Stimulated activated CD8-positive, alpha-beta memory T cell treated with anti-CD3 and anti-CD28 coated beads, Interleukin-2, amount 100 ng/mL, for 1 hour (primary cell): ENCODE measurements at places on chromosomes 2 and 18.
A peak's percentile ranks its signal among the peaks of the same experiment; 100 is the strongest.

DNA sequence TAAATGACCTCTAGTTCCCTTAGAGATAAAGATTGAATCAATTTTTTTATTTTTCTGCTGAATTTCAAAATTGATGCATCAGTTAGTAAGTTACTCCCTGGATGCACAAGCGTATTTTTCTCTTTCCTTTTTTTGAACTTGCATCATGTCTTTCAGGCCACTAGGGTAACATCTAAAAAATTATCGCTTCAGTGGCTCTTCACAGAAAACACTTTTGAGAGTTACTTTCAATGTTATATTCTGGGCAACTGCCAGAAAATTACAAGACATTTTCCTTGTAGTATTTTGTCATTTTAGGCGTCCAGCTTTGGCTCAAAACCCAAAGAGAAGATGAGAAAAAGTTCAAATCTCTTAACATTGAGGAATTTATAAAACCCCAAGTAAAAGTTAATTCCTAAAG is 59.8 kb downstream of the DSEL start:
- DNase-seq = no peak

DNA sequence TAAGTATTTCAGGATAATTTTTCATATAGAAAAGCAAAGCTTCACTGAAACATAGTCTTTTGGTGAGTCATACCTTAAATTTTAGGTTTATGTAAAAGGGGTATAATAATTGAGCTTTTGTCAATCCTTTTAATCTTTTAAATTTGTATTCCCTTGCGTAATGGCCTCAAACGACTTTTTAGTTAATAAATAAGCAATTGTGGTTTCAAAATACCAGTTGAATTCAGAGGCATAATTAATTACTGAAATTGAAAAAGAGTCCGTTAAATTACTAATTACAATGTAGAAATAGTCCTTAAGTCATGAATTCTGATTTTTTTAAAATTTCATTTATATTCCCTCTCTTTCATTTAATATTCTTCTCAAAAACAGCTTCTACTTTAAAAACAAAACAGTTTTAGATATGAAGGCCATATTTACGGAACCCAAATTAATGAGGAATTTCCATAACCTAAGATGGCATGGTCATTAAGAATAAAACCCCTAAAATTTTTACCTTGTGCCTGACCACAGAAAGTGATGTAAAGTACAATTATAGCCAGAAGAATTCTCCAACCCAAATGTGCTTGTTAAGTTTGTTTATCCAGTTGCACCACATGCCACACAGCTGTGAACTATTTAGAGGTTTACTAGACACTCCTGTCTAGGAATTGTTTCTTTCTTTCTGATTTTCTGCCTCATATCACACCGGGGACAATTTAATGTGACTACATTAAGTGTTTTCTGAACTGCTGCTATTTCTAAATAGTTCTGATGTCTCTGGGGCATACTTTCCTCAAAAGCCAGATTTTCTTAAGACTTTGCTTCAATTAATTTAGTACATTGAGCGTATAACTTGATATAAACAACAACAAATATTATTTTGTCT is 60.7 kb upstream of the ITGA4 start:
- DNase-seq = no peak

DNA sequence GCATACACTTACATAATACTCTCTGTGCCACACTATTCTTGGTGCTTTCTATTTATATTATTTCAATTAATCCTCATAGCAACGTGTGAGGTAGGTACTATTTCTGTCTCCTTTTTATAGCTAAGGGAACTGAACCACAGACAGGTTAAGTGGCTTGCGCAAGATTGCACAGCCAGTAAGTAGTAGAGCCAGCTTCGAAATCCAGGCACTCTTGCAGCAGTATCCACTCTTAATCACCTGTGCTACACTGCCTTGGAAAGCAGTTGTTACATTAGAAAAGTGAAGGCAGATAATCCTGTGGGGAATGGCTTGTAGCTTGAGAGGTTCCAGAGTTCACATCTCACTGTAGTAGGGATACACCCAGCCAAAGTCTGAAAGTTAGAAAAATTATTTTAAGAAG is 198.3 kb downstream of the LDLRAD4 start:
- no peak for DNase-seq

GRCh38 chr2:160033732-160034392 is 28.6 kb downstream of the PLA2R1 start:
- no peak for DNase-seq

- peak; percentile 68 for DNase-seq
Observed at GRCh38 chr2:173964565-173965371, 405 bp downstream of the SP3 start.

DNA sequence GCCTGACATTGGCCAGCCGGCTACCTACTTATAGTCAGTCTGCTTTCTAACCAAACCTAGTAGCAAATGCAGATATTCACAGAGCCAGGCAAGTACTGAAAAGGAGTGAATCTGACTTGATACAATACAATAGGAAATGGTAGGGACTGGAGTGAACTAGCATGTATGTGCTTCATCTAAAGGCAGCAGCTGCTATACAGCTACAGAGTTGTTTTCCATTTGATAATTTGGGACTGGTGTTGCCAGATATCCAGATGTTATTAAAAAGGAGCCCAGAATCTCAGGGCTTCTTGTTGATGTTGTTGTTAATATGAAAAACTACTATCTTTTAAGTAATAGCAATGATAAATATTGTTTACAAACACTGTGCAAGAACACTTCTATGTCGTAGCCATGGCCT is 159.4 kb downstream of the BABAM2 start:
- no peak for DNase-seq

DNA sequence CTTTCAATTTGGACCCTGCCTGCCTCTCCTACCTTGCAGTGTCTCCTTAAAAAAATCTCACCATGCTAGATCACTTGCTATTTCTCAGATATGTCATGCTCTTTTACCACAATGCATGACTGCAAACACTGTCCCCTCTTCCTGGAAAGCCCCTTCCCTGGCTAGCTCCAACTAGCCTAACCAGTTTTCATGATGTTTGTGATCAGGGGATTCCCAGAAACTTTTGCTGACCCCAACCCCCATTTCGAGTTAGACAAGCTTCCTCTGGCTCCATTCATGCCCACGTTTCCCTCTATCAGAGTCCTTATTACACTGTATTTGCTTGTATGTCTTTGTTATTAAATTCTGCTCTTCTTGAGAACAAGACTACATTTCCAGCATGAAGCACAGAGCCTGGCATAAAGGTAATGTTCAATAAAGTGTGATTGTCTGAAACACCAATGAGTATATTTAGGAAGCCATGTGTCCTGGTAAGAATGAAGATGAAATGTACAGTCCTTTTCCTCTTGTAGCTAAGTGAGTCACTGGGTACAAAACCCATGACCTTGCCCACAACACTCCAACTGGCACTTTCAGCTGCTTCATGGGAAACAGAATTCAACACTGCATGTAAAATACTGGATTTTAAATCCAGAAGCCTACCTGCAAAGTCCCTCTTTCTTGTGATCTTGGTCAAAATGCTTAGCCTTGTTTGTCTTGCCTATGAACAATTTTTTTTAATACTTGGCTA is 62.0 kb upstream of the ATL2 start:
- DNase-seq = no peak

GRCh38 chr2:166373105-166373504 is 2.6 kb downstream of the SCN9A start:
- DNase-seq = no peak

- DNase-seq = no peak
Observed at GRCh38 chr2:79622508-79622907, 109.7 kb downstream of the CTNNA2 start.

DNA sequence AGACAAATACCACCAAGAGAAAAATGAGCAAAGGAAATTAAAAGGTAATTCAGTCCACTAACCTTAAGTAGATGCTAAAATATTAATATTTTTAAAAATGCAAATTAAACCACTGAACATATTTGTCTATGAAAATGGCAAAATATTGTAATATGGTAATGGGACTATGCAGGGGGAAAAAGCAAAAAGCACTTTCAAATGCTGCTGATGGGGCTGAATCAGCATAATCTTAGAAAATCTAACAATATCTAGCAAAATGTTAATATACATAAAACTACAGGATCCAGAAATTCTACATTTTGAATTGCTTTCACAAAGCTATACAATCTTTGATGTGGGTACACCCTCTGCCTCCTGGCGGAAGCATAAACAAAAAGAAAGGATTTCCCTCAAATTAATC is 86.9 kb upstream of the DTNB start:
- DNase-seq = no peak

DNA sequence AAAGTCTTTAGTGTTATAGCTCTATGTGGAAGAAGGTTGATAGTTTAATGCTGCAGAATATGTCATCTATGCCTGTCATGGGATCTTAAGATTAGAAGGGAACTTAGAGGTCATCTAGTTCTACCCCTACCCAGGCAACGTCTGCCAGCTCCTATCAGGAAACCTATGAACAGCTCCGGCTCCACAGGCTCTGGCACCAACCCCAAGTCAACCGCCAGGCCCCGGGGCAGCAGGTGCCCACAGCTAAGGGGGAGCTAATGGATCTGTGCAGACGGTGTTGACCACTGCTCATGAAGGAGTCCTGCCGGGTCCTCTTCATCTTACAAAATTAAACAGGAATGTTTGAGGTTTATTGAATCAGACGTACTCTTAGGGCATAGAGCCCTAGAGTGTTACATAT is 440.8 kb upstream of the KLHL29 start:
- no peak for DNase-seq

DNA sequence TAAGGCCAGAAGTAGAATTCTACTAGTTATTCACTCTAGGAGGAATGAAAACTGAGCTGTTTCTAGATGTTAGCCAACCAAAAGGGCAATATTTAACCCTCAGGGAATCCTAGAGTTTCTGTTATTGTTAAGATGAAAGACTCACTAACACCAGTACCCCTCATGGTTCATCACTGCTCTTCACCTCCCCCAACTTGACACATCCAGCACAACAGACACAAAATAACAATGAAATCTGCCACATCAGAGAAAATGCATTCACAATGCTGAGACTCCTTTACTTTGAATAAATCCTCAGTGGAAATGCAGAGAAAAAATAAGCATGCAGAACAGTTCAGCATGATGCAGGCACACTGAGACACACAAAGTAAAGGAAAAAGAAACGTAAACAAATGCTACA is 111.3 kb downstream of the RIF1 start:
- DNase-seq = no peak

DNA sequence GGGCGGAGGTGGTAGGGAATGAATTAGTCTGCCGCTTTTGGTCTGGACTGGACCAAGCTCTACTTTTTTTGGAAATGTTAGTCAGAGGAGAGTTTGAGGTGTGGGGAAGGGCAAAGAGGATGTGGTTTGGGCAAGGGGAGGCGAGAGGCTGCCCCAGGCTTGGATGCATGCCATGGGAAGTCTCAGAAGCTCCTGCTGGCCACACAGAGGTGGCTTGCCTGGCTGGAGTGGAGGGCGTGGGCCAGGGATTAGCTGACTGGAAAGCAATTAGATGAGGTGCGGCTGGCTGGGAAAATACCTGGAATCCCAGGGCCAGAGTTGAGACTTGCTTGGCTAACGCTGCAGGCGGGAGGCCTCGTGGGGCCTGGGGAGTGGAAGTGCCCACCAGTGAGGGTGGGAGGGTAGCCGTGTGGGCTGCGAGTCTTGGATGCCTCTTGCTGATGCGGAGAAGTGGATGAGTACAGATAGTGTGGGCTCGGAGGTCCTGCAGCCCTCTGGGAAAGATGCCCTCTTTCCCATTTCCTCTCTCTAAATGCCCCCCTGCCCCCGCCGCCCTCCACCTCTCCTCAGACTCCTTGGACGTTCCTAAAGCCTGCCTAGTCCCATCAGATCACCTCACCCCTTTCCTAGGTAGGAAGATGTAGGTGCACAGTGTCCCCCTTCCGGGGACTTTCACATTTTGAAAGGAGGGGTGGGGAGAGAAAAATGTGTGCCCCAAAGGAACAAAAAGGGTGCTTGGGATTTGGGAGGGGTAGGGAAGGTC is 117.6 kb downstream of the SMAD7 start:
- no peak for DNase-seq

DNA sequence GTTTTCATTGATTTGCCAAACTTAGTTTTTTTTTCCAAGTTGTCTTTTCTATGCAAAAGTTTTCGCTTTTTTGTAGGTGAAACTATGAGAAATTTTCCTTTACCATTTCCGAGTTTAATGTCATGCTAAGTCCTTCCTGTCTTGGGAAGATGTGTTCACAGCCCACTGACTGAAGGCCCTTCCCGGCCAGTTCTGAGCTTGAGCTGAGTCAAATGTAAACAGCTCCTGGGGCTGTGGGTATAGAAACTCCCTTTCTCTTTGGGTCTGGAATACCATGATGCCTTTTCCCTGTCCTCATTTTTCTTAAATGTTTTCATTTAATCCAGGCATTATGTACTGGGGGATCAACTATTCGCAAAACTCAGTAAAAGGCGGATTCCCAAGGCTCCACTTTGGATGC is 69.8 kb upstream of the IL1R1 start:
- DNase-seq = no peak

DNA sequence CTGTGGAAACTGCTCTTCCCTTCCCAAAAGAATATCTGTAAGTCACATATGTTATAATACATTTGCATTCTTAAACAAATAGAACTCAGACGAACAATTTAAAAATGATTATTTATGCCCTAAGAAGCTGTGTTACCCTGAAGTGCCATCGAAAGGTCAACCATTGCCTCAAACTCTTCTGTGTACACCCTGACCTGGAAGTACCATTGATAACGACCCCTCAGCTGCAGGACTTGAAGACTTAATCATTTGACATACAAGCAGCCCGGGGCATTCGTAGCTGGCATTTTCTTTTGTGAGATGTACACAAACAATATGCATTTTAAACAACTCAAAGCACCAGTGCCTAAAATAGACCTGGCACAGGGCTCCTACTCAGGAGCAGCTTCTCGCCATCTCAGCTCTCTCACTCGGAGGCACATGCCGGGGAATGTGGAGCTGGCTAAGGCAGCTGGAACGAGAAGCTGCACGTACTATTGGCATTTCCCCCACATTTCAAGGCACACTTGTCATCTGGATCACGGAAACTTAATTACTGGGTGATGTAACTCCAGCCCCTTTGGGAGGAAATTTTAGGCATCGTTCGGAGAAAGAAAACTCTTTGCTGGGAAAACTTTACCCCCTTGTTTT is 170.0 kb upstream of the GALNT5 start:
- DNase-seq = no peak

- no peak for DNase-seq
Observed at GRCh38 chr2:208285853-208286252, 19.8 kb downstream of the PIKFYVE start.

DNA sequence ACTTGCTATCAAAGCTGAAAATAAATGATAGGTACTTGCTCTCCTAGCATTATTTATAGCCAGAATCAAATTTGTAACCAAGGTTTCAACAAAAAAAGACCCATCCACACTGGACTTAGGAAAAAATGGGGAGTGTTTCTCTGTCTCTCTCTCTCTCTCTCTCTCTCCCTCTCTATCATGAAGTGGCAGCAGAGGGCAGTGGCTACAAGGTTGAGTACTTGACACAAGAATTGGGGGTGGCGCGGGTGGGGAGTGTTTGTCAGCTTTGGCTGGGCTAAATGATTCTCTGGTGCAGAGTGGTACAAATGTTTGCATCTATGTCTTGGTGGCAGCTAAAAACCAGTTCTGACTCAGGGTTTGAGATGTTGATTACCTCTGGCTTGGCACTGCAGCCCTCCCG is 85.0 kb downstream of the RBM43 start:
- no peak for DNase-seq
